Right atrium auricular region (tissue), 2 donors: ENCODE measurements at places on chromosomes 7 and 10.

GRCh38 chr10:26177341-26177740 is 39.2 kb upstream of the GAD2 start:
- no peaks in the 10 kb centered on the region for H3K27me3 ChIP-seq
- H3K4me1 ChIP-seq = no peaks in the 10 kb centered on the region
- no peaks in the 10 kb centered on the region for H3K36me3 ChIP-seq
- no peak overlapping the region for H3K27ac ChIP-seq
- DNase-seq = no peak

- no peak overlapping the region for H3K27ac ChIP-seq
- no peak for DNase-seq
- H3K4me3 ChIP-seq = no peak overlapping the region
- H3K4me1 ChIP-seq = no peaks in the 10 kb centered on the region
Observed at GRCh38 chr7:114026486-114027089, 107.8 kb upstream of the PPP1R3A start.

DNA sequence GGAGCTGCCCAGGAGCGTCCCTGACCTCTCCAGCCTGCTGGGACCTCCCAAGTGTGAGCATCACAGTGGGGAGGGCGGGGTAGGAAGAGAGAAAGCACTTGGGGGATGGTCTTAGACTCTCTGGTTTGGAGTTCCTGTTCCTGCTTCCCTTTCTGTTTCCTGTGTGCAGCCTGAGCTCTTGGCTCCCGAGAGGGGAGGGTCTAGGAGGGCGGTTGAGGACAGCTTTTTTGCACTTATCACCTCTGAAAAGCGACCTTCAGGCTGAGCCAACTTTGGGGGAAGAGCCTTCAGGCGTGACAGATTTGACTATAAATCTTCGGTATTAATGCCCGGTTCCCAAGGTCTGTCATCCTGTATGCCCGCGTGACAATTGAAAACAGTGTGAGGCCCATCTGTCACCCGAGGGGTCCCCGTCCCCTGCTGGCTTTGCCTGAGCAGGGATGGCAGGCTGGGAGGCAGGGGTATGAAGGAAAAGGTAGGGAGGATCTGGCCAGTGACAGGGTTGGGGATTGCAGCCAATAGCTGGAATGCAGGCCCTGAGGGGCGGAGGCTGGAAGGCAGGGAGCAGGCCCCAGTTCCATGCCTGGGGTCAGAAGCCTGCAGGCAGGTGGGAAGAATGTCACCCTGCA is 78.6 kb downstream of the CDH23 start:
- H3K4me1 ChIP-seq = no peaks in the 10 kb centered on the region
- no peaks in the 10 kb centered on the region for H3K36me3 ChIP-seq
- H3K27me3 ChIP-seq = no peaks in the 10 kb centered on the region
- no peak overlapping the region for H3K4me3 ChIP-seq
- no peak for DNase-seq

- H3K27me3 ChIP-seq = no peaks in the 10 kb centered on the region
- H3K4me1 ChIP-seq = no peaks in the 10 kb centered on the region
- H3K27ac ChIP-seq = no peak overlapping the region
- H3K36me3 ChIP-seq = no peaks in the 10 kb centered on the region
- H3K4me3 ChIP-seq = no peak overlapping the region
Observed at GRCh38 chr10:1467334-1468076, 269.8 kb downstream of the ADARB2 start.

- DNase-seq = no peak
- no peaks in the 10 kb centered on the region for H3K4me1 ChIP-seq
- no peak overlapping the region for H3K27ac ChIP-seq
- H3K27me3 ChIP-seq = no peaks in the 10 kb centered on the region
- H3K36me3 ChIP-seq = no peaks in the 10 kb centered on the region
Observed at GRCh38 chr10:45544191-45544590, 128.4 kb downstream of the ZFAND4 start.
